ENCODE measurements at places on chromosomes 1 and 21. TPM values are rescaled to one million over a fixed set of nuclear protein-coding genes. Genes with fewer than 3 reads are reported as not detected.

The NPHS2 gene
- not detected for total RNA-seq

The SLC25A34 gene
- total RNA-seq = 2.5 TPM

The TMEM125 gene
- total RNA-seq = 15.6 TPM

The RXRG gene
- total RNA-seq = 9.8 TPM

GRCh38 chr1:119485201-119485600 lies 21.8 kb upstream of the HSD3B1 start:
- no peak for DNase-seq

DNA sequence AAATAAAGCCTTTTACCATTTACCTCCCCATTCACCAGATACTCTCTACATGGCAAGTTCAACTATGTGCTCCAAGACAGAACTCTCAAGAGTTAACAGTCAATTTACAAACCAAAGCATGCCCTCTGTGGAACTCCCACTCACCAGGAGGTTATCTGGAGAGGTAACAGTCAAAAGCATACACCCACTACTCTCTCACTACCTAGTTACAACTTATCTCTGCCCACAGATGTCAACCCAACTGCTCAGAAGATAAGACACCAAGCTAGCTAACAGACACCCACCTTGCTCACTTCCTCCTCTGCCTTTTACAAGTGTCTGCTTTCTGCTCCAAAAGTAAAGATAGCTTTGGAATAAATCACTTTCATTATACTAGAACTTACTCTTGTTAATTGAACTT lies 131.0 kb downstream of the TRIM33 start:
- no peak for DNase-seq

GRCh38 chr1:88985032-88985431 lies 7.4 kb downstream of the KYAT3 start:
- no peak for DNase-seq

DNA sequence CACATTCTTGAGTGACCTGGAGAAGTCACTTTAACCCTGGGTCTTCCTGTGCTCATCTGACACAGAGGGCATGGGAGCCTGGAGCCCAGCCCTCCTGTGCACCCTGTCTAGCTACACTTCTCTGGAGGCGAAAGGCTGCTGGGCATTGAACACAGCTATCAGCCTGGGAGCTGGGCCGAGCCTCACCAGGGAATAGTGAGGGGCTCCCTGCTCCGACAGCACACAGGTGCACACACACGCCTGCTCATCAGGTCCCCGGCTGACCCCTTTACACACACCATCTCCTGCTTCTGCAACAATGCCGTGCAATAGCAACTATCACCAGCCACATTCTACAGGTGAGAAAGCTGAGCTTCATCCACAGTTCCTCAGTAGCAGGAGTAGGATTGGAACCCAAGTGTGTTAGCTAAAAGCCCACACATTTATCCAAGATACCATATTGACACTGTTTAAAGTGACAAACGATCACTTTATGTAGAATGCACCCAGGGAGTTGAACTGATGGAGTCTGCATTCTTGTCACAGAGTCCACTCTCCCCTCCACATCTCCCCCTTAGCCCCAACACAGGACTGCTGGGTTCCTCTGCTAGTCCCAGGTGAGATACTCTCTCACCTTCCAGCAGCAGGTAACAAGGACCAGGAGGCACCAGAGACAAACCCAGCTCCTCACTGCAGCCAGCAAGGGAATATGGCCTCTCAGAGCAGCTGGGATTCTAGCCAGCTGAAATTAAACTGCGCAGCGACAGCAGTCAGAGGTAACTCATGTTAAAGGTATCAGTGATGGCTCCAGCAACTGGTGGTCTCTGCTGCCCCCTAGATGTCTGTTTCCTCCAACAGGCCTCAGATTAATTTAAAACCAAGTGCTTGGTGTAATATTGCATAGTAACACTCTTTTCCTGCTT lies 18.3 kb upstream of the CAPN8 start:
- DNase-seq = peak; percentile 91

DNA sequence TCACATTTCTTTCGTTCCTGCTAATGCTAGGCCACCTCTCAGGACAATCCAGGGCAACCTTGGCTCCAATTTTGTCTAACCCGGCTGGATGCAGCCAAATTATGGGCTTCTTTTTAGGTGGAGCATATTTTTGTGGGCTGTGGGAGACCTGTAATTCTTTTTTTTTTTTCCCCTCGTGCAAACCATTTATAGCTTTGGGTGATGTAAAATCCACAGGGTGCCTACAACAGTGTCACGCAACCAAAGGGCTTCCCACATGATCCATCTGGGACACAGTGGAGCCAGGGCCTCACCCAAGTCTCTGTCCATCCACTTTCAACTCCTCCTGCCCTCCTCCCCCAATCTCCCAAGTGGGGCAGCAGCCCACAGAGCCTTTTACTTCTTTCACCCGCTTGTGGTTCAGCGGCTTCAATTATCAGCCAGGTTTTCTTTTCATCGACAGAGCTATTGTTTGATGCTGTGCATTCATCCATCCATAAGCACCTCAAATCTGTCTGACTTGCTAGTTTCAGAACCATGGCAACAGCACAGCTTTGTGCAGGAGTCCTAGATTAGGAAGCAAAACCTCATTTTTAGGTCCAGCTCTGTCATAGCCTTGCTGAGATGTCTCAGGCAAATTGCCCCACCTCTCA lies 10.0 kb upstream of the OVAAL start:
- peak; percentile 7 for DNase-seq

DNA sequence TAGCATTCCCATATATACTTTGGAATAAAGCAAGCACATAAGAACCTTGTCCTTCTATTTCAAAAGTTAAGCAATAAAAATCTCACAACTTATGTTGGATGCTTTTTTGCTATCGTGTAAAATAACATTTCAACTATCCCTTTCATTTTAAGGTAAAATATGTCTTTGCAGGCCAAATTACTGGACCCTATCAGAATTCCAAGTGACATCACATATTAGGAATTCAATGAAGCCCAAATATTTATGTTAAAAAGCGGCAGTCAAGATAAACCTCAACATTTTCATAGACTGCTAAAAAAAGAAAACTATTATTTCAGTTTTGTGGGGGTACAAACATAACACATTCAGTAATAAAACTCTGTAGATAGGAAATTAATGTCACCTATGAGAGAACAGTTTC lies 252.0 kb downstream of the KCTD3 start:
- no peak for DNase-seq
